NCI-H187 (cell line): ENCODE measurements at places on chromosomes 16 and 17.

DNA sequence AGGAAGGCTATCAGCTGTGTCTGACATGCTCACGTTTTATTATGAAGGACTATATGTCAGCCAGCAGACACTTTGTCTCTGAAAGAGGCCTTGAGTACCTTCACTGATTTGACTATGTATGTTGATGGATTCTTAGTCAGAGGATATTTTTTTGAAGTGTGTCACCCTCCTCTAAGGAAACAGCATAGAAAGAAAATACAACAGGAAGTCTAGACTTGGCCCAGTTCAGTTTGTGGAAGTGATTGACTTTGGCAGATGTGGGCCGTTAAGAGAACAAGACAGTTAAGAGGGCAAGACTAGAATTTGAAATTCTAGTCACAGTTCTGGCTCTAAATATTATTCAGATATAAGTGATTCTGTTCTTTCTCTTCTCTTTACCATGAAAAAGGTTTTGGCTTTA, 471.5 kb downstream of the CDH8 start:
- no peak for DNase-seq

DNA sequence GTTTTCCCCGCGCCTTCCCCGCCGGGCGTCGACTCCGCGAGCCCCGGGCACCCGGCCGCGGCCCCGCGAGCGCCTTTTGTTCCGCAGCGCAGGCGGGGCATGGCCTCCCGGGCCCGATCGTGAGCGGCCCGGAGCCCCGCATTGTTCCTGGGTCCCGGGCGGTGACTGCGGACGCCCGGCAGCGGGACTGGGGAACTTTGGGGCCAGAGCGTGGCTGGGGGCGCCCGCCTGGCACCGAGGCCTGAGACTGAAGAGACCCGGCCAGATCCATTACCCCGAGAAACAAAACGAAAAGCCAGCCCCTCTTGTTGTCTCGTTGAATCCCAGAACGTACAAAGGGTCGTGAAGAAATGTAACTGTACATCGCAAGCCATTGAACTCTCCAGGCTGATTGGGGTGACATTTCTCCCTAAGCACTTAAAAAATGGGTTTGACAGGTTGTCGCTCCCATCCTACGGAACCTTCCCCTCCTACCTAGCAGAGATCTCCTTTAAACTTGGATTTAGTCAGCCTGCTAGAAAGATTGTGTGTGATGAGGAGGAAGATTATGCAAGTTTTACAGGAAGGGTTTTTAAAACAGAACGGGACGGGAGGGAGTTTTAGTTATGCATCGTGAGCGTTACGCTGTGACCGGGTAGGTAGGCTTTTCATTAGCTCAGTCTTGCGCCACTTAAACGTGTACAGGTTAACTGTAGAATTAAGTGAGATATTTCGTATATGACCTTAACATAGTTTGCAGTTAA, 825 bp downstream of the METTL9 start:
- no peak for DNase-seq

- DNase-seq: no peak
These were observed 30.8 kb upstream of the DYNLL2 start for GRCh38 chr17:58052407-58052806.

DNA sequence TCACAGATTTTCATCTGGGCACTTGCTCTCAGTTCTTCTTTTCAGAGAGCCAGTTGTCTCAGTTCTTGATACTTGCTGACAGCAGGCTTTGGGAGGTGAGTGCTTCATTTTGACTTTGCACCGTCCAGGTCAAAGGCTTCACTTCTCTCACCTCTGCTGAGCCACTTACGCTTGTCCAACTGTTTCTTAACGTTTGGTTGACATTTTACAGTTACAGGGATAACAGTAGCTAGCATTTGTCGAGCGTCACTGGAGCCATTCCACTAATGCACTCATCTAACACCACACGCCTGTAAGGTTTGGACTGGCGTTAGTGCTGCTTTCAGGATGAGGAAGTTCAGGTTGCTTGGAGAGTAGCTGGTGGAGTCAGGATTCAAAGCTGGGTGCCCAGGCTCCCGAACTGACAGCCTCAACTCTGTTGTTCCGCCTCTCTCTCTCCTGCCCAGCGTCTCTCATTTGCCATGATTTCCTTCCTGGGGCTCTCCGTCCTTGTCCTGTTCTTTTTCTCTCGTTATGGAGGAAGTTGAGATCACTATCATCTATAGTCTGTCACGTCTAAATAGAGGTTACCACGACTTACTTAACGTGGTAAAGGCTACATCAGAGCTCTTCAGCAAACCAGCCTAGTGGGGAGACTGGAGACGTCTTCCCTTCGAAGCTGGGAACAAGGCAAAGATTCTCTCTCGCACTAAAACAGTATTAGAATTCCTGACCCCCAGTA, 220.8 kb downstream of the RPTOR start:
- DNase-seq: no peak

- DNase-seq: no peak
These were observed 3.2 kb upstream of the C16orf46 start for GRCh38 chr16:81080233-81080632.

DNA sequence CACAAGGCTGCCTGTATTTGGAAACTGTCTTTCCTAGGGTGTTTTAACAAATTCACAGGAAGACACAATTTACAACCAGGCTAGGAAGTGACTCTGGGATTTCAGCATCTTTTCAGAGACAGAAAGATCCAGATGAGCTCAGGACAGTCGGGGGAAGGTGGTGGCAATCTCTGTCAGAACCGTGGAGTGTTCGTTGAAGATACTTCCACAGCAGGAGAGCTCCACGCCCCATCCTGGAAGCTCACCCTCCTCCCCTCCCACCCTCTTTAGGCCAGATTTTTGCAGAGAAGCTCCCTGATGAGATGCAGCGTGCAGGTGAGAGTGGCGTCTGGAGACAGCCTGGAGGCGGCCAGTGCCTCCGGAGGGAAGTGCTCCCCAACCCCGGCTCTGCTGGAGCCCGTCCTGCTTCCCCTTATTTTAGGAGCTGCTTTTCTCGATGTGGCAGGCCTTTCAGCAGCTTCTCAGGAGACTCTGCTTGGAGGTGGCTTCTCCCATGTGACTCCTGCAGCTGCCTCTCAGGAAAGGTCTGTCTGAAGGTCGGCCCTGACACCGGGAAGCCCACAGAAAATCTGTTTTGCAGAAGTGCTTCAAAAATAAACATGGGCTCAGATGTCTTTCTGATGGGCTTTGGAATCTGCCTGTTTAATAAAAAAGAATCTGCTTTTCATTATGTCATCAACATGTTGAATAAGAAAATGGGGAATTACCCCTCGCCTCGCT, 186.4 kb upstream of the CHMP6 start:
- no peak for DNase-seq

GRCh38 chr16:57179215-57179828, 6.5 kb downstream of the PSME3IP1 start:
- no peak for DNase-seq

DNA sequence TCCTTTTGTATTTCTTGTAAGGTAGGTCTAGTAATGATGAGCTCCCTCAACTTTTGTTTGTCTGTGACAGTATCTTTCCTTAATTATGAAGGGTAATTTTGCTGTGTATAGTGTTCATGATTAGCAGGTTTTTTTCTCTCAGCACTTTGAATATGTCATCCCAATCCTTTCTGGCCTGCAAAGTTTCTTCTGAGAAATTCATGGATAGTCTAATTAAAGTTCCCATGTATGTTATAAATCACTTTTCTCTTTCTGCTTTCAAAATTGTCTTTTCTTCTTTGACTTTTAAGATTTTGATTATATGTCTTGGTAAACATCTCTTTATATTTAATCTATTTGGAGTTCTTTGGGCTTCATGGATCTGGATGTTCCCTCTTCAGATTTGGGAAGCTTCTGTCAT, 54.3 kb upstream of the ZKSCAN2 start:
- DNase-seq: no peak

GRCh38 chr16:86498671-86499439, 11.5 kb upstream of the FOXF1 start:
- no peak for DNase-seq

DNA sequence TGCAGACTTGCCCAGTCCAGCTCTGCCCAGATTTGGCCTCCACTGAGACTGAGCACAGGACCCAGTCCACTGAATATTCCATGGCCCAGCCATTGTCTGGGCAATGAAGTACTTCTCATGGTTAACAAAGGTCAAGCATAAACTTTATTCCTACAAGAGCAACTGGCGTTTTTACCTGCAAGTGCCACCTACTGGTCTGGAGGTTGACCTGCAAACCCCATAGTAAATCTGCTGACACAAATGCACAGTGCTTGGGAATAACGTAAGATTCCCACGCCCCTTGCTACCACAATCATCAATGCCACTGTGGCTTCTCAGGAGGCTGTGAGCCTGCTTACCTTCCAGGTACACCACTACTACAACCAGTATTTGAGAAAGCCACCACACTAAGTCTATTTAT, 170.2 kb downstream of the CEP112 start:
- no peak for DNase-seq

DNA sequence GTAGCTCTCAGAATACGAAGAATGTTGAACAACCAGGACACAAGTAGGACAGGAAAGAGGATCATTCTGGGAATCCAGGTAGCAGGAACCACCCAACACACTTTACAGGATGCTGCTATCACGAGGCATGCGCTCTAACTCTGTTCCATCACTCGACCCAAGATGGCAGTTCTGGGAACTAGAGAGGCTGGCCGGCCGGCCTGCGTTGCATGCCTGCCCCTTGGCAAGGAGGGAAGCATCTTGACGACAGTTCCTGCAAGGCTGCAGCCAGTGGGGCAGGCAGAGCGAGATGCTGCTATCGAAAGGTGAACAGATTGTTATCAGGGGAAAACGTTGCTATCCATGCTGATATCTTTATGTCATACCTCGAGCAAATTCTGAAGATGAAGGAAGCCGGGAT, 19.2 kb upstream of the SLC46A1 start:
- DNase-seq: no peak

DNA sequence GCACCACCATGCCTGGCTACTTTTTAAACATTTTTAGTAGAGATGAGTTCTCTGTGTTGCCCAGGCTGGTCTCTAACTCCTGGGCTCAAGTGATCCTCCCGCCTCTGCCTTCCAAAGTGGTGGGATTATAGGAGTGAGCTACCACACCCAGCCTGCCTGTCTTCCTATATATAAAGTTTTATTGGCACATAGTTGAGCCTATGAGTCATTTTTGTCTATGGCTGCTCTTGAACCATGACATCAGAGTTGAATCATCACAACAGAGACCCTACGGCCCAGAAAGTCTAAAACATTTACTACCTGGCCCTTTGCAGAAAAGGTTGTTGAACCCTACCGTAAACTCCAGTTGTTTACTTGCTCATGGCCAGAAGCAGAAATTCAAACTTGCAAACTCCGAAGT, 7.9 kb downstream of the SEPTIN12 start:
- no peak for DNase-seq

GRCh38 chr17:71444078-71444477, 676.7 kb upstream of the SOX9 start:
- no peak for DNase-seq

- DNase-seq: no peak
These were observed 1.0 kb downstream of the ST3GAL2 start for GRCh38 chr16:70437582-70438557.

GRCh38 chr16:89009343-89010209, 32.6 kb upstream of the CBFA2T3 start:
- DNase-seq: no peak
